ENCODE measurements at places on chromosomes 4 and X. TPM values are rescaled to one million over a fixed set of nuclear protein-coding genes. Genes with fewer than 3 reads are reported as not detected.

Gene H2BW2
- not detected for total RNA-seq

Gene EVC
- 3.1 TPM for total RNA-seq

Gene GPR50
- not detected for total RNA-seq

Gene FGF2
- 51.4 TPM for total RNA-seq

Gene PLAC8
- 9.9 TPM for total RNA-seq

Gene SSX4B
- total RNA-seq, result not detected

Gene AREG
- total RNA-seq, result 6.8 TPM

Gene GAGE12H
- total RNA-seq, result not detected
